Urothelium cell line (cell line): ENCODE measurements at places on chromosomes 7 and 10.

DNA sequence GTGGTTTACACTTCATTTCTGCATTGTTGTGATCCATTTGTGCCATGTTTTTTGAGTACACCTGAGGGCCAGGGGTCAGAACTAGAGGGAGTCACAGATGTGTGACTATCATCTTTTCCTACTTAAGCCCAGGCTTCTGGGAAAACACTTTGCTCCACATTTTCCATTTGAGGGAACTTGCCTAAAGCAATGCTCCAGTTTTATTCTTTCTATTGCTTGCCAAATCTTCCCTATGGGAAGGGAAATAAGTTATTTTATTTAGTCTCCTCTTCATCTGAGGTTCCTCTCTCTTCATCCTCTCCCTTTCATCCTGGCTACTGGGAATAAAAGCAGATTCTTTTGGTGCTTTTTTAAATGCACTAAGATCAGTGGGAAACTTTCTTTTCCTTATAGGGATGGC is 179.9 kb upstream of the PRSS58 start:
- no peak for DNase-seq

GRCh38 chr7:20441991-20442441 is 111.3 kb downstream of the ITGB8 start:
- no peak for DNase-seq

DNA sequence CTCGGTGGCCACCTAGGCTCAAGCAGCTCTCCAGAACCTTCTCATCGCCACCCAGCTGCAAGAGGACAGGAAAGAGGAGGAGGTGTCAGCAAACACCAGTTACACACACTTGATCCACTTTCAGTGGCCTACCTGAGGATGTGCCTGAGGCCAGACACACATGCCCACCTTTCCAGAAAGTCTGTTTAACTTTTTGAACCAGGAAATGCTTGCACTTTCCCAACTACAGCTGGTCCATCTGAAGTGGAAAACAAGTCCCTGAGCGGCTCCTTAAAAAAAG is 15.7 kb upstream of the CYREN start:
- no peak for DNase-seq

DNA sequence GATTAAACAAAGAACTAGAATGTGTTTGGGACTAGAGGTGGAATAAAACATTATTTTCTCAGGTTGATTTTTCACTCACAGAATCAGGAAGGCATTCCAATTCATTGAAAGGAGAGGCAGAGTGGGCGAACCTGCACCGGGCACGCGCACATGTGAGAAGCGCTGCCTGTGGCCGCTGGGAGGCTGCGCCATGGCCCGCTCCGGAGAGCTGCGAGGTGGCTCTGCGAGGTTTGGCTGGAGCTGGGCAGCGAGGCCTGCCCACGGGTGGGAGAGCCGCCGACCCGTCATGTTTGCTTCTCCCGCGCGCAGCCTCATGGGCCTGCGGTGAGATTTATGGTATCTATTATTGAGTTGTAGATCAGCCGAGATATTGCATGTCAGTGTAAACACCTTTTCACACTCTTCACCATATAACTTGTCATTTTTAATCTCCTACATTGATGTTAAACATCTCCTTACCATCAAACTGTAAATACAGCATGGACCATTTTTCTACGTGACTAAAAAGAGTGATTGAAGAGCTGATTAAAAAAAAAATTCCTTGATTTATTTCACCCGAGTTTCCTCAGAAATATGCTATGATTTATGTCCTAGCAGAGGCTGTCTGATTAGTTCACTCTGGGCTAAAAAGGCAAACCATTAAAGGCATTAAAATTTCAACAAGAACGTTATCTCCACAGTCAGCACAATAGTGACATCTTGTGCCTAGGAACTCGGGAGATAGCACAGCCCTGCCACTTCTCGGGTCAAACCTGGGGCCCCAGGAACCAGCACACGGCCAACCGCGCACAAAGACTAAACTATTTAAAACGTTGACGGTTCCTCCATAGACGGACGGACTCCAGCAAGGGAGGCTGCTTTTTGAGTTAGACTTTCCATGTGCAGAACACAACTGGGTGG is 96.6 kb upstream of the RNF32 start:
- no peak for DNase-seq

- no peak for DNase-seq
Observed at GRCh38 chr10:69372126-69372980, 44.4 kb downstream of the TACR2 start.

DNA sequence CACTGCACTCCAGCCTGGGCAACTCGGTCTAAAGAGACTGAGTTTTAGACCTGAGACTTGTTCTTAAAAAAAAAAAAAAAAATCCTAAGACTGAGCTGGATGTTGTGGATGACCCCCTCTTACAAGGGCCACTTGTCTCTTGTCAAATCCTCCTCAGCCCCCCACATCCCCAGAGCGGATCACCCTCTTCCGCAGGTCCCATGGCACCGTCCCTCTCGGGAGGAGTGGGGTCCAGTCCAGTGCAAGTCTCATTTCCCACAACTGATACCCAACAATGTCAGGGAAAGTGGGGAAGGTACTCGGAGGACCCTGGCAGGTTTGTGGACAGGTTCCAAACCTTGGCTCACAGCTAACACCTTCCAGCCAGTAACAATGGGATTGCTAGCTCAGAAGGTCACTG is 100.3 kb downstream of the ELFN1 start:
- DNase-seq, result no peak

DNA sequence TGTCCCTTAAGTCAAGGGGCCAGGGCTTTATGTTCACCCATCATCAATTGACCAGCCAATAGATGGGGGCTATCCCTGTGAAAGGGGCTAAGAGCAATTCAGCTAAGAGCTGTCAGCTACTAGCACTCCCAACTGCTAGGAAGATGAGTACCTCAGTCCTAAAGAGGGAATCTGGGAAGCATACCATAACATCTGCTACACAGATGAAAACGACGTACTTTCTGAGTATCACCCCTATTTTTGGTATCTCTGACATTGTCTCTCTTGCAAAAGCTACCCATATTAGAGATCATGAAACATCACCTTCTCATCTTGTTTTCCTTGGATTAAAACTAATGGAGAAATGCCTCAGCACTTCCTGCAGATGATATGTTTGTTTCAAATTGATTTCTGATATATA is 7.5 kb upstream of the SMNDC1 start:
- DNase-seq, result no peak

DNA sequence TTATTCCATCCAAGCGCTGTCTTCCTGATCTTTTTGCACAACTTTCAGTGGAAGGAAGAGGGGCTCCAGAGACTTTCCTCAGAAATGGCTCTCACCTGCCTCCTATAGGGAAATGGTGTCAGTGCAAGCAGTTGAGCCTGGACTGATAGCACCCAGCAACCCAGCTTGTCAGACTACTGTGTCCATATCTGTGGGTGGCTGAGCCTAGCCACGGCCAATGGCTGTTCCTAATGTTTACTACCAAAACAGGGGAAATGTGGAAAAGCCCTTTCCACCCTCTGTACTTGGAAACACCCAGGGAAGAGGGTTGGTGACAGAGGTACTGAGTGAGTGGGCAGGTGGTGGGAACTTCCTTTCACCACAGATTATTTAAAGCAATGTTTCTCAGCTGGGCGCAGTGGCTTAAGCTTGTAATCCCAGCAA is 4.3 kb upstream of the YKT6 start:
- DNase-seq, result peak; percentile 59

DNA sequence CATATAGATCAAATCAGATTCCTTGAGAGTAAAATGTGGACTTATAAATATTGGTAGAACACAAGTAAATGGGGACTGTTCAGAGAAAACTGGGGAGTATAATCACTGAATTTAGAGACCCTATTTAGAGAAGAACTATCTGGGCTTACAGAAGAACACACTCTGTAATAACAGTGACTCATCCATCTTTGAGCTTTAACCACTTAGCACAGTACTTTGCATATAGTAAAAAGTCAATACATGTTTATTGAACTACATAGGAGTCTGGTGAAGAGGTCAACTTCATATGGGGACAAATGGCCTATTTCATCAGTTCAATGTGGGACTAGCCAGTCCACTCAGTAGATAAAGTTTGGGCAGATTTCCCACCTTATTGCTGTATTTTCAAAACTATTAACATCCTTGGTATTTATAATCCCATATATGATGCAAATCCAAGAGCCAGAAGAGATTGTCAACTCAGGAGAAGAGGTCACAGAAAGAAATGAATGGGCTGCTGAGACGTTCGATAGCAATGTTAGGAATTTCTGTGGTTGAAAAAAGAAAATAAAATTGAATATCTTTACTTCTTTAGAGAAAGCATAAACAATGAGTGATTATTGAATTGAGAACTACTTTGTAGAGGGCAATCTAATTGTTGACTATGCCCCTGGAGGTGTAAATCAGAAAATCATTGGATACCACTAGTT is 119.3 kb upstream of the CACNA2D1 start:
- peak; percentile 39 for DNase-seq

DNA sequence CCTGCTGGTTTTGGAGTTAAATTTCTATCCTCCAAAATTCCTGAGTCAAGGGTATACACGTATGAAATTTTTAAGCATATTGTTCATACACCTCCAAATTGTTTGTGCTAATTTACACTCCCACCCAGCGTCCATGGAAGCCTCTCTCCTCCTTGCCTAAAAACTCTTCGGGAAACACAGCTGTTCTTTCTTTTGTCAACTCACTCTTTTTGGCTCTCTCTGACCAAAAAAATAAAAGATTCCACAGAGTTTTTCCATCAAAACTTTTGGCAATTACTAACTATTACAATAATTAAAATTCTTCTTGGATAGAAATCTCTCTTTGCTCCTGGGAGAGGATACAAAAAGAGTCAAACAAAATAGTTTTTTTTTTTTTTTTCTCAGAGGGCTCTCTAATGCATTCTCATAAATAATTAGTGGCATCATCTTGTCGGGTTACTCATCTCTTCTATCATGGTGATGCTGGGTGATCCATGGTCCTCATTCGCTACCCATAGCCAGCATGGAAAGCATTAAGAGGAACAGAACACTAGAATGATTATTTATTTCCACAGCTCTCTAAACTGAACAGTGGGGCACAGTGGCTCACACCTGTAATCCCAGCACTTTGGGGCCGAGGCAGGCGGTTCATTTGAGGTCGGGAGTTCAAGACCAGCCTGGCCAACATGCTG is 310.7 kb downstream of the SFMBT2 start:
- DNase-seq, result no peak

- DNase-seq, result no peak
Observed at GRCh38 chr10:27794157-27794556, 48.5 kb upstream of the MKX start.

- DNase-seq, result no peak
Observed at GRCh38 chr7:133784486-133785001, 342.6 kb upstream of the LRGUK start.

DNA sequence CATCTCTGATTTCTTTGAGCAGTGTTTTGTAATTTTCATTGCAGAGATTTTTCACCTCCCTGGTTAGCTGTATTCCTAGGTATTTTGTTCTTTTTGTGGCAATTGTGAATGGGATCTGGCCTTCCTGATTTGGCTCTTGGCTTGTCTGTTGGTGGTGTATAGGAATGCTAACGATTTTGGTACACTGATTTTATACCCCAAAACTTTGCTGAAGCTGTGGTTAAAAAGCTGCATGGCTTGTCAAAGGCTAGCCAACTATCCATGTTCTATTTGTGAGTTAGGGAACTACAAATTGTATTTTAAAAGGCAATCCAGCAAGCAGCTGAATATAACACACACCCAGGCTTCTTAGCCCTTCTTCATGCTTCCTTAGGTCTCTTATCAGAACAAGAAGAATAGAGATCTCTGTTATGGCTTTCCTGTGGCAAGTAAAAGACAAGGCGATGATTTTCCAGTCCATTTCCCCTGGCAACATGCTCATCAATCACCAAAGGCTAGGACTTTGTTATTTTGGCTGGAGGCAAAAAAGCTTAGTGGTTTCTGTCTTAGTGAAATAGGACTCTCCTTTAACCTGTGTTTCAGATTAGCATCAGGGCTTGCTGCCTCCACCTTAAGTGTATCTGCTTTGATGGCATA is 77.5 kb downstream of the CDK6 start:
- no peak for DNase-seq

GRCh38 chr7:50595491-50596102 is 30.4 kb upstream of the DDC start:
- peak; percentile 39 for DNase-seq

DNA sequence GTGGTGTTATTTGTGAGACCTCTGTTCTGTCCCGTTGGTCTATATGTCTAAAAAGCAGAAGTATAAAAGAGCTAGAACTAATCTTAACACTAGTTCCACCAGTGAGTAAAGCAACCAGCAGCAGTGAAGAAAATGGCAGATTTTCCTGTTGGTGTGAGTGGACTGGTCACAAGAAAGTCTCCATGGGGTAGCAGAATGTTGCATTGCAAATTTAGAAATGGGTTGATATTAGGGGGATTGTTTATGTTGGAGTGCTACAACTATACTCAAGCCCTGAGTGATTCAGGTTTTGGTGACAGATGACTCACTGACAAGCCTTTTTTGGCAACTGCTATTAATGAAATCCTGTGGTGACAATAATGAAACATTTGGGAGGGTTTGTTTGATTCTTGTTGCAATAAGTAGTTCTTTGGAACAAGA is 5.6 kb downstream of the AVL9 start:
- DNase-seq, result no peak

- DNase-seq, result no peak
Observed at GRCh38 chr7:104414216-104414615, 85.8 kb downstream of the LHFPL3 start.

DNA sequence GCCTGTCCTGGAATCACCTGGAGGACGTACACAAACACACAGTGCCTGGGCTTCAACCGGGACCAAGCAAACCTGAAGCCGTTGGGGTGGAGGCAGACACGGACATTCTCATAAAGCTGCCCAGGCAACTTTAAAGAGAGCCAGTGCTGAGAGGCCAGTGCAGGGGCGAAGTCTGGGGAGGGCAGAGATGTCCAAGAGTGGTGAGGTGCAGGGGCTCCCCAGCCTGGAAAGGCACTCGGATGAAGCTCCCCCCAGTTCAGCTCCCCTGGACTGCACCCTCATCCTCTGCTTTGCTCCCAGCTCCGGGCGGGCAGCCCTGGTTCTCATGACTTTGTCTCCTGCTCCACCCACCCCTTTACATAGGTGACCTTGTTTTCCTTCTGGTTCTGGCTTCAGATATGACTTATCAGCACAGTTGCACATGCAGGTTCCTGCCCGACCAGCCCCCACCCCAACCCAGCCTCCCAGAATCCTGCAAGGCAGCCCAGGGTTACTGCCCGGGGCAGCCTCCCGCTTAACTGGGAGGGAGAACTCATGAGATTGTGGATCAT is 60.8 kb upstream of the EEPD1 start:
- no peak for DNase-seq

DNA sequence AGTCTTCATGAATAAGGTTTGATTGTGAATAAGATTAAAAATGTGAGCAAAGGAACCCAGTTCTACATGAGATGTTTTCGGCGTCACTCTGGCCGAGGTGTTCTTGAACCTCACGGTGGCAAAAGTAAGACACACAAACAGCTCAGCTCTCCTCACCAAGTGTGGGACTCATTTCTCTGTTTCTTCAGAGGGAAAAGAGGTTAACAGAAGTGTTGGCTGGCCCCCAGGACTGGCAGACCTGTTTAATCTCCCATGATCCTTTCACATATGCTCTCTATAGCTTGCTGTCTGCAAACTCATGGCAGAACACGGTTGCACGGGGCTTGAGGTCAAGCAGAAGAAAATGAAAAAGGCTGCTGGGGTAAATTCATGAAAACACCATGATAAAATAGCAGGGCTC is 394.4 kb downstream of the CALN1 start:
- DNase-seq, result no peak
